ENCODE measurements at places on chromosomes 12 and 14.

GRCh38 chr14:22370084-22370847 lies 218.8 kb downstream of the DAD1 start:
- DNase-seq, result no peak

- DNase-seq, result no peak
Measured at GRCh38 chr12:10304161-10304574, 3.5 kb upstream of the KLRD1 start.

DNA sequence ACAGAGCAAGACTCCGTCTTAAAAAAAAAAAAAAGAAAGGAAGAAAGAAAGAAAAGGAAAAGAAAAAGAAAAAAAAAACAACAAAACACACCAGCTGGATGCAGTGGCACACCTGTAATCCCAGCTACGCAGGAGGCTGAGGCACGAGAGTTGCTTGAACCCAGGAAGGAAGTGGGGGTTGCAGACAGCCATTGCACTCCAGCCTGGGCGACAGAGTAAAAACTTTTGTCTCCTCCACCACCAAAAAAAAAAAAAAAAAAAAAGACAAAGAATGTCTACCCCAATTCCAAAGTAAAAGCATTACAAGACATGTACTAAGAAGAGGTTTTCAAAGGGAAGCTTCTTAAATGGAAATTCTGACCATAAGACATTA lies 53.4 kb downstream of the HNRNPC start:
- no peak for DNase-seq

GRCh38 chr12:44930972-44931600 lies 55.0 kb upstream of the NELL2 start:
- no peak for DNase-seq

DNA sequence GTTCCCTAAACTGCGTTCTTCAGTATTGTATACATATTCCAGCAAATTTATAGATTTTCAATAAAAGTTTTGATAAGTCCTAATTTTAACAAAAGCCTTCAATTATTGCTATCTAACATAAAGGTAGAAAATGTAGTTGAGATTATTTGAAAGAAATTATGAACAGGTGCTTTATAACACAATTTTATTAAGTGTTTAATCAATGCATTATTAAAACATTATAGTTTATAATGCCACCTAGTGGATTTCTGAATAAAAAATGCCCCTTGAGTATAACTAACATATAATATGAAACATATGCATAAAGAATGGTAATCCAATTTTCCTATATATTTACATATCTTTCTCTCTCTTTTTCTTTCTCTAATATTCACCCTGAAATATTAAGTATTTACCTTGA lies 515.3 kb downstream of the SLC6A15 start:
- no peak for DNase-seq

DNA sequence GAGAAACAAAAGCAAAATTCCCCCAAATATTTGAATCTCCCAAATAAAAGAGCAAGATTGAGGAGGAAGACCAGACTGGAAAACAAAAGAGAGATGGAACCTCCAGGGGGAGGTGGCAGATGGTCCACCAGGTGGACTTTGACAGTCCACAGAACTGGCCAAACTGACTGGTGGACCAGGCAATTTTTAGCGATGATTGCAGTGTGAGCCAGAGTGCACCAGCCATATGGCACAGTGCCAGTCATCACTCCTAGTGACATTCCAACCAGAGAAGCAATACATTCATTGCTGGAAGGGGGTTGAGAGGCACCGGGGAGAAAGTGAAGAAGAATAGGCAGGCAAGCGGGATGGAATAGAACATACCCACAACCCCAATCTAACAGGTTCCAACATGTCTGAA lies 182.9 kb downstream of the EXOC5 start:
- DNase-seq, result no peak

DNA sequence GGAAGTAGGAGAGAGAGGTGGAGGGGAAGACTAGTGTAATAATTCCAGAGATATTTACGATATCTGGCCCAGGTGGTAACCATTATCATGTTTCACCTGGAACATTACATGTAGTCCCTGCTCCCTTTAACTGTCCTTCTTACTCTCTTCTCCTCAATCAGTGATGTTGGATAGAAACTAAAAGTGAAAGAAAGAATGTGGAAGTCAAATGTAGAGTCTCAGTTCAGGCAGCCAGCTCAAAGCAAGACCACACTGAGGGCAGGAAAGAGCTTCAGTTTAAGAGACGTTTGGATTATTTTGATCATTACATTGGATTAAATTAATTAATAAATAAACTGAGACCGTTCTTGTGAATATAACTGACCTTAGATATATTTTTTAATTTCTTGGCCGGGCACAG lies 594.4 kb downstream of the FLRT2 start:
- no peak for DNase-seq

DNA sequence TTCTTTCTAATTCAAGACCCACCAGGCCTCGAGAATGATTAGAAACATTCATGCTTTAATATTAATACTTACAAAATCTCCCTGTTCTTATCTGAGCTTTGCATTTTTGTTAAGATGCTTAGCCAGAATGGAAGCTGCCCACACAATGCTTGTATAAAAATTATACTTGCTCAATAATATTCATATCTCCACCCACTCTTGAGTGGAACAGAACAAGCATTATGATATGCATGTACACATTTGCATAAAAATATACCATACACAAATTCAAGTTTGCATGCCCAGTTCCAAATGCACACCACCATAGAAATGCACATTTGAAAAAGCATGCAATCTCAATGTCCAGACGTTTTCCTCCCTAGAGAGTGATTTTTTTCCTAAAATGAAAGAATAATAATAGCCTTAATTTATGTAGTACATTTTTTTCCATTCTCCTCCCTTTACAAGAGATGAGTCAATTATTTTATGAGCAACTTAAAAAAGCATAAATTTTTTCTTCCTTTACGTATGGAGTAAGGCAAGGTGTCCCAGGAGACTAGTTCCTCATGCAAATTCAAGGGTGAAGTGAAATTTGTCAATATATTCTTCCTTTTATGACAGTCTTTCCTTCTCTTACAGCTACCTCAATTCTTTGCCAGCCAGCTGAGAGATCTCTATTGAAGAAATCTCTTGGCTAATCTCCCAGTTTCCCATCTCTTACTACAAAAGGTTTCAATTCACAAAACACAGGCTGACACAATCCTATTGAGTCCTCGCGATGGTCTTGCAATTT lies 313.1 kb upstream of the GARIN6 start:
- DNase-seq, result no peak

DNA sequence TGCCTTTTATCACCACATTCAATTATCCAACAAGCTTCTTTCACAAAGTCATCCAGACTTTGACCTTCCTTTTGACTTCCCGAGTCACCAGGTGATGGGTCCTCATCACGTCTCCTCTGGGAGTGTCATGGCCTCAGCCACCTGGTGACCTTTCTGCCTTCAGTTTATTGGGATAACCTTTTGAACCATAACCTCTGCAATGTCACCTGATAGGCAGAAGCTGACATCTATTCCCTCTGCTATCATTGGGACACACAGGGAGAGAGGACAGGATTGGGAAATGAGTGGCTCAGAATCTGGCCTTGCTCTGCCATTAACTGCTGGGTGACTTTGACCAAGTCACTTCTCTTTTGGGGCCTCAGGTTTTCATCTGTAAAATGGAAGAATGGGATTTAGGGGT lies 388.7 kb downstream of the NUAK1 start:
- DNase-seq, result no peak

DNA sequence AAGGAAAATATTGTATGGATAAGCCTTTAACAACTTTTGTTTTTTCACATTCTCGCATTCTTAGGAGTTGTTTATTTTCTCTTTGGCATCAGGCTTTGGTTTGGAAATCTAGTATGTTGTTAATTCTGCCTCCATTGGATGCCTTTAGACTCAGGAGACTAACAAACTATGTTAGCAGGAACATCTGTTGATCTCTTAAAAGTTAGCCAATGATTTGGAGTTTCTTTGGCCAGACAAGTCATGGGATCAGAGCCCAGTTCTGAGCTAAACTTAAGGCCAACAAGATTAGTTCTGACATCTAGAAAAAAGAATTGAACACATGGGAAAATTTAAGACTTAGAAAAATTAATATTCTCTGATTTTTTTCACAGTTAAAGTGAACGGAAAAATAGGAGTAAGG lies 35.3 kb upstream of the STRAP start:
- no peak for DNase-seq

GRCh38 chr14:73895939-73896338 lies 9.3 kb downstream of the ZNF410 start:
- DNase-seq, result no peak

GRCh38 chr14:80575763-80576162 lies 364.5 kb upstream of the DIO2 start:
- no peak for DNase-seq

GRCh38 chr12:108148521-108149074 lies 19.5 kb downstream of the WSCD2 start:
- DNase-seq, result no peak

DNA sequence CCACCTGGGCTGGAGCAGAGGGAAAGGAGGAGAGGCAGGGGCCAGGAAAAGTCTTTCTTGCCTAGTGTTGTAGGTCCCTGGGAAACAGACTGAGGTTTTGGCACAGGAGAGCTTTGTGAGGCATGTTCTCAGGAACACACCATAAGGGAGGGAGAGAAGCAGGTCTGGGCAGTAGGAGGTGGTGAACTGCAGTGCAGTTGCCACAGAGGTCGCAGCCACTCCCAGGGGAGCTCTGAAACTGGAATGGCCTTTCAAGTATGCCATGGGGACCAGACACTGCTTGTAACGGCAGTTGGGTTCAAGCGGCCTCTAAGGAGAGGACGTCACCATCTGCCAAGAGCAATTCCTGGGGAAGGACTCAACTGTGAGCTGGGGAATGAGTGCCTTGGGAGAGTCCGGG lies 35.4 kb upstream of the NKX2-8 start:
- DNase-seq, result no peak

- no peak for DNase-seq
Measured at GRCh38 chr12:111753144-111753881, 13.4 kb upstream of the ALDH2 start.

DNA sequence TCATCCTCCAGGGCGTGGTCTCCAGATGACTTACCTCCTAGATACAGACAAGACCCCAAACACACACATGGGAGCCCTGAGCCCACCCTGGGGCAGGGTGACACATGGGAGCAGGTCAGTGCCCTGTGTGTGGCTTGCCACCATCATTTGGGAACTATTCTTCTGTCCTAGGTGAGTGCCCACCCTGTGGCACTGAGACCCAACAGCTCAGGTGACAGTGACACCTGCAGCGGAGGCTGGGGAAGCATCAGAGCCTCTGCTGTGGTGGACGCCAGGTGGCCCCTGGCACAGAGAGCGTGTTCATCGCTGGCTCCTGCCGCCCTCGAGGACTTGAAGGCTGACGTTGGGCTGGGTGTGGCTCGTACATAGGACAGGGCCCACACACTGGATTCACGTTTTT lies 23.0 kb downstream of the SFSWAP start:
- DNase-seq, result no peak

- no peak for DNase-seq
Measured at GRCh38 chr12:8871068-8871467, 43.2 kb upstream of the PHC1 start.

GRCh38 chr12:26028953-26029735 lies 70.7 kb downstream of the RASSF8 start:
- no peak for DNase-seq

GRCh38 chr14:85447883-85448282 lies 82.1 kb upstream of the FLRT2 start:
- no peak for DNase-seq

GRCh38 chr14:103524002-103524935 lies 1.6 kb upstream of the CKB start:
- DNase-seq, result no peak

- DNase-seq, result no peak
Measured at GRCh38 chr12:50523772-50524171, 19.0 kb downstream of the DIP2B start.

DNA sequence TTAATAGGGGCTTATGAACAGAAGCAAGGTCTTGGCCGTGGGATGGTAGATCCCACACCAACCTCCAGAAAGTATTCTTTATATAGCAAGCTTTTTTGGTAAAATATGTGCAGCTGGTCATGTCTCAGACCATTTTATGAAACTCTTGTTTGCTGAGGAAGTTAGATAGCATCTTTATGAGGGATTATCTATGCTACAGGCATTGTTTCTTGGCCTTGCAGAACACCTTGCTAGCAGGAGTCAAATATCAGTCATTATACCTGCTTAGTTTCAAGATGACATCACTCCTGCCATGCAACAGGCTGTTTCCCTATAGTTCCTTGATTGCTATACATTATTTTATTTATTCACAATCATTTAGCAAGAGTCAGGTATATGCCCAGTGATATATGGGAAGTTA lies 84.8 kb upstream of the LRFN5 start:
- no peak for DNase-seq

- DNase-seq, result no peak
Measured at GRCh38 chr12:3083241-3083920, 6.2 kb downstream of the TSPAN9 start.

GRCh38 chr14:59175404-59175803 lies 13.1 kb upstream of the DAAM1 start:
- DNase-seq, result no peak

DNA sequence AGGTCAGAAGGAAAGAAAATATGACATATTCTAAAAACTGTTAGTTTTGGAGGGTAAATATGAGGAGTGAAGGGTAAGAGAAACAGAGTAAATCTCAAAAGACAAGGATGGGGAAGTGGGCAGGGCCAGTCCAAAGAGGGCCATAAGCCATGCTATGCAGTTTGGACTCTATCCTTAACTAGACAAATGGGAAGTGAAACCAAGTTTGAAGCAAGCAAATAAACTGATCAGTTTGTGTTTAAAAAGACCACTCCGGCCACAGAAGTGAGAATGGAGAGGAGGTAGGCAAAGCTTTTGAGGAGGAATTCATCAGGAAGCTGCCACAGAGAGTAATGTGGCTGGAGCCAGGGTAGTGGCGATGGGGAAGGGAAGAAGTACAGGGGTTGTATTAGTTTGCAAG lies 37.5 kb upstream of the DAAM1 start:
- no peak for DNase-seq

DNA sequence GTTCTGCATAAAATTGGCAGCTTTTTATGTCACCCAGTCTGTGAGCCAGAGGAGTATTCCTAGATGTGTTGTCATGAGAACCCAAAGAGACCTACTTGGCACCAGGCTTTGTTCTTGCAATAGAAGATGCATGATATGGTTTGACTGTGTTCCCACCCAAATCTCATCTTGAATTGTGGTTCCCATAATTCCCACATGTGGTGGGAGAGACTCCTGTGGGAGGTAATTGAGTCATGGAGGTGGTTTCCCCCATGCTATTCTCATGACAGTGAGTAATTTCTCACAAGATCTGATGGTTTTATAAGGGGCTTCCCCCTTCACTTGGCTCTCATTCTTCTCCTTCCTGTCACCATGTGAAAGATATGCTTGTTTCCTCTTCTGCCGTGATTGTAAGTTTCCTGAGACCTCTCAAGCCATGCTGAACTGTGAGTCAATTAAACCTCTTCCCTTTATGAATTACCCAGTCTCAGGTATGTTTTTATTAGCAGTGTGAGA lies 572.0 kb upstream of the ATP2B1 start:
- DNase-seq, result no peak

- DNase-seq, result no peak
Measured at GRCh38 chr12:106840243-106840642, 65.8 kb downstream of the RIC8B start.

DNA sequence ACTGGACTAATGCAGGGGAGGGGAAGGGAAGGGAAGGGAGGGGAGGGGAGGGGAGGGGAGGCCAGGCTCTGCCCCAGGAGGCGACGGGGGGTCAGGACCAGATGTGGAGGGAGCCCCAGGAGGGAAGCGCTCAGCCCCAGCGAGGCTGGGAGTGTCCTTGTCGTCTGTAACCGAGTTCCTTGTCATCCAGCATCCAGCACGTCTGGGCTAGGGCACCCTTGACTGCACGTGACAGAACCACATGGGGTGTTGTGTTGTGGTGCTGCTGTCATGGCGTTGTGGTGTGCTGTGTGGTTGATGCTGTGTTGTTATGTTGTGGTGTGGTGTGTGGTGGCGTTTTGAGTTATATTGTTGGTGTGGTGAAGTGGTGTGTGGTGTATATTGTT lies 28.4 kb upstream of the SFSWAP start:
- DNase-seq, result no peak
